ENCODE measurements at places on chromosomes 13 and 19. TPM values are rescaled to one million over a fixed set of nuclear protein-coding genes. Genes with fewer than 3 reads are reported as not detected.
A peak's percentile ranks its signal among the peaks of the same experiment; 100 is the strongest.

GRCh38 chr19:11856596-11857250 is 8.2 kb downstream of the ZNF439 start:
- H3K4me3 ChIP-seq: no peak overlapping the region
- no peak overlapping the region for H3K27ac ChIP-seq
- no peaks in the 10 kb centered on the region for H3K27me3 ChIP-seq
- H3K36me3 ChIP-seq: no peaks in the 10 kb centered on the region

GRCh38 chr13:23889615-23890607 is 711 bp upstream of the MIPEP start:
- H3K27ac ChIP-seq: no peak overlapping the region
- peak; percentile 41 for DNase-seq
- H3K36me3 ChIP-seq: peaks cover 5% of the 10 kb centered on the region

EPSTI1 gene
- polyA plus RNA-seq: 0.02 TPM

DNA sequence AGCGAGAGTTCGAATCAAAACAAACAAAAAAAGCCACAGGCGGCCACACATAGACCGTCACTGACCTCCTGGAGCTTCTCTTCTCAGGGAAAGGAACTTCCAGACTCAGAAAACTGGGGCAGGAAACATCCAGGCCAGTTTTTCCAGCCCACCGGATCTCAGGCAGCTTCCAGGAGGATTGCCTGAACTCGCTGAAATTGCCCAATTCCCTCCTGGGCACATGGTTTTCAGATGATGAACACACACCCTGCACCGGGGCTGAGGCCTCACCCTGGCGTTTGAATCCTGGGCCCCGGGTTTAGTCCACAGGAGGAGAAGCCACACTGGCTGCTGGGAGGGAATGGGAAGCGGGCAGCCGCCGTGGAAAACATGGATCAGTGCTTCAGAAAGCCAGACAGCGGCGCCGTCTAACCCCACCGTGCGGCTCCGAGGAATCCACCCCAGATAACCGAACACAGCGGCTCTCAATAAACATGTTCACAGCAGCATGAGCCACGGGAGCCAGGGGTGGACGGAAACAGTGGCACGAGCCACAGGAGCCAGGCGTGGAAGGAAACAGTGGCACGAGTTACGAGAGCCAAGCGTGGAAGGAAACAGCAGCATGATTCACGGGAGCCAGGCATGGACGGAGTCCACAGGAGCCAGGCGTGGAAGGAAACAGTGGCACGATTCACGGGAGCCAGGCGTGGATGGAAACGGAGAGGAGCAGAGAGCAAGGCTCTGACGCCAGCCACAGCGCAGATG is 18.2 kb upstream of the PTBP1 start:
- H3K27ac ChIP-seq: no peak overlapping the region
- H3K27me3 ChIP-seq: no peaks in the 10 kb centered on the region
- H3K4me1 ChIP-seq: 0 out of 2 replicates have a peak, but pooled peaks cover 6% of the 10 kb centered on the region
- H3K4me3 ChIP-seq: no peak overlapping the region
- H3K36me3 ChIP-seq: no peaks in the 10 kb centered on the region
- DNase-seq: no peak

DNA sequence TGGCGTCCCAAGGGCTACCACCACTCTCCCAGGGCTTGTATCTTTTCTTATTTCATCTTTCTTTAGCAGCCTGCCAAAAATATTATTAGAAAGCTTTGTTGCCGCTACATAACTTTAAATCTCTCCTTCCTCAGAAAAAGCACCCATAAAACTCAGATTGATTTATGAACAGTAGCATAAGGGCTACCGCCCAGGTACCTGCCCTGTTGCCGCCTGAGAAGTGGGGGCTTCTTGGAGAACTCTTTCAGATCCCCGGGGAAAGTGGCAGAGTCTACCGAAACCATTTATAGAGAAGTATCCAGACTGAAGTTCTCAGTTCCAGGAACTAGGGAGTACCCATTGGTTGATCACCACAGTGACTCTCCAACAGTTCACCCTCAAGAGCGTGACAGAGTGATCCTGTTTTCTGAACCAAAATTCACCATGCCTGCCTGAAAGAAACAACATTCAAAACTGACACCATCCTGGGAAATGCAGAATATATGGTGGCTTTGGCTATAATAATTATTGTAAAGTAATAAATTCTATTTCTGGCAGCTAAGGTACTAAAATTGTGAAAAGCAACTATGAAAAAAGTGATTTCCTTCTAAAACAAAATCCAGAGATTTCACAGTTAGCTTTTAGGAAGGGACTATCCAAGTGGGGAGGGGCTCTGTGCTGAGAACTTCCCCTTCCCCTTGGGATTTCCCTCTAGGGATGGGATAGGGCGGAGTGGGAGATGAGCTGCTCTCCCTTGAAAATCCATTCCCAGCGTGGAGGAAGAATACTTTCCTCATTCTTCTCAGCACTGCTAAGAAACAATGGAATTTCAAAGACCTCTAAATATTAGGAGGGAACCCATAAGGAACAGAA is 877 bp upstream of the N4BP2L1 start:
- peaks cover 14% of the 10 kb centered on the region for H3K4me1 ChIP-seq
- DNase-seq: no peak
- peak overlapping the region; percentile 71 for H3K4me3 ChIP-seq
- H3K36me3 ChIP-seq: no peaks in the 10 kb centered on the region
- H3K27me3 ChIP-seq: no peaks in the 10 kb centered on the region
- H3K27ac ChIP-seq: peak overlapping the region; percentile 36

DNA sequence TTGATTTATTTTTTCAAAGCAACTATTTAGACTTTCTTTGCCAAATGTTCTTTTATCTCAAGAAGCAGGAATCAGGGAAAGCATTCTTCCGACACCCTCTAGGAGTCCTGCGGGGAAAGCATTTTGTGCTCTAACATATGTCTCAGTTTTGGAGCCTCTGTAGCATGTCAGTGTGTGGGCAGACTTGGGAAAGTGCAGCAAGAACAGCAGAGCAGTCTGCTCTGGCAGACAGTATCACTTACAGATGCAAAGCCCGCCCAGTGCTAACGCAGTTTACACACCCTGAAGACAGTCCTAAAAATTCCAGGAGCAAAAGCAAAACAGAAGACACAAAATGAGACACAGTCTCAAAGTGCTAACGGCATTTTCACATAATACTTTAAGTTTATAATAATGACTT is 393.5 kb downstream of the KLF12 start:
- no peak overlapping the region for H3K27ac ChIP-seq
- H3K36me3 ChIP-seq: peaks cover 2% of the 10 kb centered on the region
- DNase-seq: no peak
- H3K4me1 ChIP-seq: peaks cover 4% of the 10 kb centered on the region
- H3K4me3 ChIP-seq: no peak overlapping the region
- no peaks in the 10 kb centered on the region for H3K27me3 ChIP-seq

DNA sequence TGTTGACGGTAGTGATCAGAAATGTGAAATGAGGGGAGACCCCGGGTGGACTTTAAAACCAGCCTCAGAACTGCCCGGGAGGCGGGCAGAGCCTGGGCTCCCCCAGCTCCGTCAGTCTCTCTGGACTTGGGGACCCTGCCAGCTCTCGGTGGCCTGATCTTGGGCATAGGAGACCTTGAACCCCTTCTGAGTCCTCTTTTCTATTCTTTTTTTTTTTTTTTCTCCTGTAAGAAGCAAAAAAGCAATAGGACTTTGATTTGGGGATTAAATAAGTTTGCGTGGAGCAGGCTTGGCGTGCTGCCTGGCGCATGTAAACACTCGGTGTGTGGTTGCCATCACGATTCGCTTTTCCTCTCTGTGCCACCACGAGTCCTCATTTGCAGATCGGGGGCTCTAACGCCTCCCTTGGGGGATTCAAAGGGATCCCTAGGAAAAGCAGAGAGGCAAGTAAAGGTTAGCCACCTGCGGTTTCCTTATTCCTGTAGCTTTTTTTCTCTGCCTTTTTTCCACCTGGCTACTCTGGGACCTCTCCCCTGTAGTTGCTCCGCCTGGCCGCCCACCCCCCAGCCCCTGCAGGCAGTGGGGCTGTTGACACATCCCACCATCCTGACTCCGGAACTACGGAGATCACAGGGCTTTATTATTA is 1.3 kb downstream of the SAFB start:
- DNase-seq: peak; percentile 35
- H3K4me3 ChIP-seq: peak overlapping the region; percentile 93
- H3K4me1 ChIP-seq: peaks cover 34% of the 10 kb centered on the region

- no peaks in the 10 kb centered on the region for H3K36me3 ChIP-seq
- no peak overlapping the region for H3K4me3 ChIP-seq
- peaks cover 93% of the 10 kb centered on the region for H3K27me3 ChIP-seq
- H3K27ac ChIP-seq: no peak overlapping the region
Observed at GRCh38 chr13:27926644-27927434, 7.0 kb downstream of the PDX1 start.

WDR62 gene
- 5.0 TPM for polyA plus RNA-seq

GRCh38 chr13:46561691-46562090 is 8.7 kb downstream of the LRCH1 start:
- peaks cover 4% of the 10 kb centered on the region for H3K36me3 ChIP-seq
- DNase-seq: no peak
- no peak overlapping the region for H3K4me3 ChIP-seq
- peaks cover 15% of the 10 kb centered on the region for H3K4me1 ChIP-seq
- H3K27ac ChIP-seq: no peak overlapping the region

DNA sequence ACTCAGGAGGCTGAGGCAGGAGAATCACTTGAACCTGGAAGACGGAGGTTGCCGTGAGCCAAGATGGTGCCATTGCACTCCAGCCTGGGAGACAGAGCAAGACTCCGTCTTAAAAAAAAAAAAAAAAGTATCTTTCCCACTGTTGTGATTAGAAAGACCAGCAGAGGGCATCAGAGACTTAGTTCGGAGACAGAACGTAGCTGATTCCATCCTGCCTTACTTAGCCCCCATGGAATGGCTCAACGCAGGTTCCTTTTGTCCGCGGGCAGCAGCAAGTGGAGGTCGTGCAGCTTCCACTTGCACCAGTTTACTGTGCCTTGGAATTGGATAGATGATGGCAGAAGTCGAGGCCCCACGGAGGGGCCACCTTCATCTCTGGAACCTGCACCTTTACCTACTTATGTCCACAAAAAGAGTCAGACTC is 8.1 kb downstream of the TIMM29 start:
- H3K36me3 ChIP-seq: no peaks in the 10 kb centered on the region
- no peaks in the 10 kb centered on the region for H3K4me1 ChIP-seq
- H3K27me3 ChIP-seq: no peaks in the 10 kb centered on the region
- H3K4me3 ChIP-seq: no peak overlapping the region
